Epithelial cell of umbilical artery (primary cell): ENCODE measurements at places on chromosomes 1 and 21. TPM values are rescaled to one million over a fixed set of nuclear protein-coding genes. Genes with fewer than 3 reads are reported as not detected.

CD247 gene
- not detected in 2 replicates for total RNA-seq

LDLRAP1 gene
- total RNA-seq, result 10.4 and 11.4 TPM in 2 replicates

LCE3D gene
- not detected in 2 replicates for total RNA-seq

NMNAT2 gene
- total RNA-seq, result under 0.01 and 2.9 TPM in 2 replicates

NBPF4 gene
- total RNA-seq, result not detected in 2 replicates

CGN gene
- under 0.01 and 0.30 TPM in 2 replicates for total RNA-seq
